ENCODE measurements at places on chromosomes 16 and 17.

DNA sequence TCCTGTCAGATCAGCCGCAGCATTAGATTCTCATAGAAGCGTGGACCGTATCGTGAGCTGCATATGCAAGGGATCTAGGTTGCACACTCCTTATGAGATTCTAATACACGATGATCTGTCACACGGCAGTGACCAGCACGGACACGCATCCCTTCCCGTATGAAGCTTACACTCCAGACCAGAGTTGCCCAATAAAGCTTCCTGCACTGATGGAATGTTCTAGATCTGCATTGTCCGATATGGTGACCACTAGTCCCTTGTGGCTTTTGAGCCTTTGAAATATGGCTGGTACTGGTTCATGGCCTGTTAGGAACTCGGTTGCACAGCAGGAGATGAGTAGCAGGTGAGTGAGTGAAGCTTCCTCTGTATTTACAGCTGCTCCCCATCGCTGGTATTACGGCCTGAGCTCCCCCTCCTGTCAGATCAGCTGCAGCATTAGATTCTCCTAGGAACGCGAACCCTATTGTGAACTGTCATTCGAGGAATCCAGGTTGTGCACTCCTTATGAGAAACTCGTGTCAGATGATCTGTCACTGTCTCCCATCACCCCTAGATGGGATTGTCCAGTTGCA lies 49.8 kb upstream of the ZCCHC14 start:
- DNase-seq = no peak

DNA sequence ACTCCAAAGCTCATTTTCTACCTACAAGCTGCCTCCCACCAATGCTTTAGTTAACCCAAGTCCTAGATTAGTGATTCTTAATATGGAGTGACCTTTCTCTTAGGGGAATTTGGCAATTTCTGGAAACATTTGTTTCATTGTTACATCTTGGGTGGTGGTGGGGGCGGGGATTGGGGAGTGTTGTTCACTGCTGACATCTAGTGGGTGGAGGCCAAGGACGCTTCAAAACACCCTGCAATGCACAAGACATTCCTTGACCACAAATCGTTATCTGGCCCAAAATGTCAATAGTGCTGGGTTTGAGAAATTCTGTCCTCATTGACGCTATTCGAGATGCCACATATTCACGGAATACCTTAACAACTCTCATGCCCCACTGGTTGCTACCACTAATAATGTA lies 282.9 kb downstream of the RBFOX1 start:
- no peak for DNase-seq

DNA sequence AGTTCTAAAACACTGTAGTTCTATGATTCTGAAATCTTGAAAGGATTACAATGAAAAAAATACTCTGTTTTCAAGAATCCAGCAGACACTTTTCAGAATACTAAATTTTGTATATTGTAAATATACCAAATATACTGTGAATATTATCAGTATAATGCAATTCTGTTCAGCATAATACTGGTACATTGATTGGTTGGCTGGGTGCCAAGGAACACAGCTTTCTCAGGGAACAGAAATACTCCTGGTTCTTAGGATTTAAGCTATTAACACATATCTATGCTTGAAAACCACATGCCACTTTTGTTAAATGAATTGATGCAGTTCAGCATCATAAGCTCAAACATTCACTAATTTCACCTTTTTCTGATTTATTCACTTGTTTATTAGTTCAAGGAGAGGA lies 2.5 kb upstream of the GINS3 start:
- no peak for DNase-seq

DNA sequence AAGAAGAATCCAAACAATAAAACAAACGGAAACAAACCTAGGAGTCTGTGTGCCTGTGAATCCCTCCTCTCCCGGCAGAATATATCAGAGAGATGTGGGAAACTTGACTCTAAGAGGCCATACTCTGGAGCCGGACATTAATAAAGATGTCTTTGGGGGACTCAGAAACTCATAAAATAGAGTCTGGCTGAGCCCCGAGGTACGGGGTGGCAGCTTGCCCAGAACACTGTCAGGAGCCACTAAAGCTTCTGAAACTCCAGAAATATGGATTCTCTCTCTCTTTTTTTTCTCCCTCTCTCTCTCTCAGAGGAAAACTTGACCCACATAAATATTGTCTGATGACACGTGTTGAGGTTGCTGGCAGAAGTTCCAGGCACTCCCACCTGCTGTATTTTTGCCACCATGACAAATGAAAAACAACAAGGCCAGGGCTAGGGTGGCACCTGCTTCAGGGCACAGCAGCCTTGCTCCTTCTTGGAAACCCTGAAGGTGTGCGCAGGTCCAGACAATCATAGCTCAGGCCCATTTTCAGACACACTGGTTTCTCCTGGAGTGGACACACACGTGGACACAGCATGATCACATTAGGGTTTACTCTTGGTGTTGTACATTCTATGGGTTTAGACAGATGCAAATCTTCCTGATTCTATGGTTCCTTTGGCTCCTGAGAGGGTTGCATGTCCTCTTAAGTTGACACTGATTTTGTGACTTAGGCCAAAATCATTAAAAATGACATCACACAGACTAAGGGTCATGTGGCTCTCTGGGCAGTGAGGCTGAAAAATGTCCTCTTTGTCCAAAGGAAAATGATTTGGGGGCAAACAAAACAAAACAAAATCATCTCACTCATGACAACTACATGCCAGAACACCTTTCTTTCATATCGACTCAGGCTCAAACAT lies 282.6 kb upstream of the IRX3 start:
- no peak for DNase-seq

DNA sequence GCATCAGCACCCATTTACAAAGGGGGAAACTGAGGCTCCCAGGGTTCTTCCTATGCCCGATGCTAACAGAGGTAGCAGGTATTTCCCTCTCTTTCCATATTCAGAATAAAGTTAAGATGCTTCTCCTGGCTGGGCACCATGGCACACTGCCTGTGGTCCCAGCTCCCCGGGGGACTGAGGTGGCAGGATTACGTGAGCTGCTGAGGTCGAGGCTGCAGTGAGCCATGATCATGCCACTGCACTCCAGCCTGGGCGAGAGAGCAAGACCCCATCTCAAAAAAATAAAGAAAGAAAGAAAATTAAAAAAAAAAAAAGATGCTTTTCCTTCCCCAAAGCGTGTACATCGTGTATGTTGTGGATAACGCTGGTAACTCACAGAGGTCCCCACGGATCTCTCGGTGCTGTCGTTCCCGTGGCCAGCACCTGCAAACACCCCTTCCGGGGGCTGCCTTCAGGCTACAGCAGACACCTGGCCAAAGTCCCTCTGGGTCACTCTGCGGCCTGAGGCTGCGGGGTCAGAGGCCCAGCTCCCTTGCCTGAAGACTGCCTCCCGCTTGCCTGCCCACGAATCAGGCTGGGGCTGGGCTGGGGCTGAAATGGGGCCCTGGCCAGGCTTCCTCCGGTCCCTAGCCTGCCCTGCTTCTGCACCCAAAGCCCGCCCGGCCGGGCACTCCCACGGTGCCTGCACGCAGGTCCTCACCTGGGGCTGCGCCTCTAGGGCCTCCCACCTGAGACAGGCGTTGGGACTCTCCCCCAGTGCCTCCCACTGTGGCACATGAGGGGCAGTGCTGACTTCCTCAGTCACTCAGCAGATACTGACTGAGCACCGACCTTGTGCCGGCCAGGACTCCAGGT lies 63.1 kb downstream of the ZDHHC7 start:
- no peak for DNase-seq

- peak; percentile 93 for DNase-seq
These were observed at the start of gene TUFM for GRCh38 chr16:28846080-28846932. Gene TUFM, minus strand, starts transcription at chr16:28846348. Its CDS starts 79 bp downstream, at chr16:28846269.

GRCh38 chr17:71032746-71033273 lies 863.5 kb downstream of the KCNJ2 start:
- no peak for DNase-seq

GRCh38 chr16:87918338-87918737 lies 18.0 kb downstream of the CA5A start:
- no peak for DNase-seq

- DNase-seq = no peak
These were observed 17.9 kb upstream of the SMPD3 start for GRCh38 chr16:68466174-68466573.

- DNase-seq = peak; percentile 68
These were observed at the start of gene GPRC5C for GRCh38 chr17:74431568-74432423. Gene GPRC5C, plus strand, starts transcription at chr17:74432088. Its CDS starts 7,689 bp downstream, at chr17:74439777.

DNA sequence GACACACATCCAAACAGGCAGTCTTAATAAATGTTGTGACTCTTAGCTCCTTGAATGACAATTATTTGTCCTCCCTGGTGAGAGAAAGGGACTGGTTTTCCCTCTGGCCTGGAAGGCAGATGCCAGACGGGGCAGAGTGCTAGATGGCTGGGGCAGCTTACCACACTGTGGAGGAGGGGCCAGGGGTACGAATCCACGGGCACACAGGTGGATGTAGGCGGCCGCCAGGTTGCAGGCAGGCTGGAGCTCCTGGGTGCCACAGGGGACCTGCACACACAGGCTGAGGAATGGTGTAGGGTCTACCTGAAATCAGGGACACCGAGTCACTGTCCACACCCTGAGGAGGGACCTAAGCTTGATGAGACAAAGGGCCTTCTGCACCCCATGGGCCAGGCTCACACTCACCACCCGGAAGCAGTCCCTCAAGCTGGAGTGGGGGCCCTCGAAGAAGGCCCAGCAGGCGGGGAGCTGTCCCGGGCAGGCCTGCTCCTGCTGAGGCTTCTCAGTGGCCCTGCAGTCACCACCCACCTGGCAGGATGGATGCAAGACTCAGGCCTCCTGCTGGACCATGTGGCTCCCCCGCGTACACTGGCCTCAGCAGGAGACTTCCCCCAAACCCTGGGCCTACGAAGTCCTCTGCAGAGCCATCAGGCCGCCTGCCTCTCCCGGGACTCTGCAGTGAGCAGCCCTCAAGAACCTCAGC lies 38.4 kb downstream of the RMI2 start:
- no peak for DNase-seq

GRCh38 chr16:30063278-30063892 lies 2.2 kb upstream of the ALDOA start:
- no peak for DNase-seq

DNA sequence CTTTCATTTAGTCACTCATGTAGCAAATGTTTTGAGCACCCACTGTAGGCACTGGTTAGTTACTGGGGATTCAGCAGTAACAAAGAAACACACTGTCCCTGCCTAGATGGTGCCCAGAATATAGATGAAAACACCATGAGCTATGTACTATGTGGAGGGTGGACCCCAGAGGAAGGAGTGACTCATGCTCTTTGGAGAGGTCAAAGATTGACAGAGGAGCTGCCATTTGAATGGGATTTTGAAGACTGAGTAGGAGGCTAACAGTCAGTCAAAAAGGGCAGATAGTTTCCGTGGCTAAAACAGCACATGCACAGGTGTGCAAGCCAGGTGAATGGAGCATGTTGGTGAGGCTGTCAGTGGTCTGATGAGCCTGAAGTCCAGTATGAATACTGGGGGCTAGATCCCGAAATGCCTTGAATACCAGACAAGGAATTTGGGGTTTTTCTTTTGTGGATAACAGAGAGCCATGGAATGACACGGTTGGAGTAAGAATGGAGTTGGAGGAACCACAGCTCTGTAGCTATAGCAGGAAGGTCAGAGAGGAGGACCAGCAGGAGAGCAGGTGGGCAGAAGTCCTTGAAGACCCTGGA lies 6.1 kb downstream of the IL21R start:
- peak; percentile 60 for DNase-seq

- DNase-seq = peak; percentile 77
These were observed 27.2 kb upstream of the XYLT2 start for GRCh38 chr17:50318501-50319285.

- DNase-seq = peak; percentile 27
These were observed 45.5 kb downstream of the PRKCA start for GRCh38 chr17:66347661-66348514.

- no peak for DNase-seq
These were observed 1911.2 kb downstream of the TP53TG3F start for GRCh38 chr16:35370617-35371016.

- peak; percentile 16 for DNase-seq
These were observed 2.0 kb upstream of the CANT1 start for GRCh38 chr17:79011451-79012147.

DNA sequence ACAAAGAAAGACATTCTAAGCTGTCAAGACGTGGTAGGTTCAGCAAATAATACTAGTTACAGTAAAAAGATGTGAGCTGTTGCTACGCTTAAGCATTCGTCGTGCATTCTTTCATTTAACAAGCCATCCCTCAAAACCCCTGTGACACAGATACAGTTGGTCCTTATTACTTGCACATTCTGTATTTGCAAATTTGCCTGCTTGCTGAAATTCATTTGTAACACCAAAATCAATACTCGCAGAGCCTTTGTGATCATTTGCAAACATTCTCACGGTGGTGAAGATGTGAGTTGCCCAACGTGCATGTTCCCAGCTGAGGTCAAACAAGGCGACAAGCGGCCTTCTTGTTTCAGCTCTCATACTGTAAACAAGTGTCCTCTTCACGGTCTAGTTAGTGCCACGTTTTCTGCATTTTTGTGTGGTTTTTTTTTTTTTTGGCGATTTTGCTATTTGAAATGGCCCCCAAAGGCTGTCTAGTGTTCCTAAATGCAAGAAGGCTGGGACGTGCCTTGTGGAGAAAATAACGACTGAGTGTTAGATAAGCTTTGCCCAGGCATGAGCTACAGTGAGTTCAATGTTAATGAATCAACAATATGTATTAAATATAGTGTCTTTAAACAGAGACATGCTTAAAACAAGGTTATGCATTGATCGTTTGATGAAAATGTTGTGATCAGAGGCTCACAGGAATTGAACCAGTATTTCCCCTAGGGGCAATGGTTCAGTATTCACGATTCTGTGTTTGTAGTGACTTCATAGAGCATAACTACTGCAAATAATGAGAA lies 84.1 kb downstream of the RAB11FIP4 start:
- DNase-seq = no peak

DNA sequence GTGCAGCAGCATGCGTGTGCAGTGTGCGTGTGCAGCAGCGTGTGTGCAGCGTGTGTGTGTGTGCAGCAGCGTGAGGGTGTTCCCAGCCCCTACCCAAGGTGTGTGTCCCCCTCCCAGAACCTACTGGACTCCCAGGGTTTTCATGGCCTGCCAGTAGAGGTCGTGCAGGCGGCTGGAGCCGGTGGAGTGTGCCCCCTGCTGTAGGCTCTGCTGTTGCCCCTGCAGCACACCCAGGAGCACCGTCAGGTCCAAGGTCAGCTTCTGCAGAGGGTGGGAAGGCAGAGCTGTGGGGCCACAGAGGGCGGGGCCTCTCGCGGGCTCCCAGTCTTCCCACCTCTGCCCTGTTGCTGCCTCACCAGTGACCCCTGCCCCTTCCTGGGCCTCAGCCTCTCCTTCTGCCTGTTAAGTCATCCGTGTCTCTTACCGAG lies 14.9 kb downstream of the MYBBP1A start:
- no peak for DNase-seq

DNA sequence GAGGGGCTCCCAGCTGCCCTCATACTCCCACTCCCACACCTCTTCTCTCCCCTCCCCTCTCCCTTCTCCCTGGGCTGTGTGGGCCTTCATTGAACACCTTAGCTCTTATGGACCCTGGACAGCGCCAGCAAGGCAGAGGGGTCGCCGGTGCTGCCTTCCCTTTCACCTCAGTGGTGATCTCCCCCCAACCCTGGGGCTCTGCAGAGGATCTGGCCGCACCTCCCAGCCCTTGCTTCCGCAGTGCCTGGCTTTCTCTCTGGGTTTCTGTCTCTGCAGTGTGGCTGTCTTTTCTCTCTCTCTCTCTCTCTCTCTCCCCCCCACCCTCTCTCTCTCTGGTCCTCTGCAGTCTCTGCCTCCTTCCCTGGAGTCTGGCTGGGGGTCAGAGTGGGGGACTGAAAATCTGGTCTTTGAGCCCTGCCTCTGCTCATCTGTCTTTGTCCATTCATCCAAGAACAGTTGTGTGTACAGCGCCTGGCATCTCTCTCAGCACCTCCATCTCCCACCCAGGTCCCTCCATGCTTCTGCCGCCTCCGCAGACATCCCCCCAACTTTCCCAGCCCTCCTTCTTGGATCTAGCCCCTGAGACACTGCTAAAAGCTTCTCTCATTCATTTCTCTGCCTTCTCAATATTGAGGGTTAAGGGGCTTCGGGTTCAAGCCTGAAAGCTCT lies 1.1 kb downstream of the SEZ6L2 start:
- no peak for DNase-seq
